HFFc6 (cell line): ENCODE measurements at places on chromosomes 2 and 18.

DNA sequence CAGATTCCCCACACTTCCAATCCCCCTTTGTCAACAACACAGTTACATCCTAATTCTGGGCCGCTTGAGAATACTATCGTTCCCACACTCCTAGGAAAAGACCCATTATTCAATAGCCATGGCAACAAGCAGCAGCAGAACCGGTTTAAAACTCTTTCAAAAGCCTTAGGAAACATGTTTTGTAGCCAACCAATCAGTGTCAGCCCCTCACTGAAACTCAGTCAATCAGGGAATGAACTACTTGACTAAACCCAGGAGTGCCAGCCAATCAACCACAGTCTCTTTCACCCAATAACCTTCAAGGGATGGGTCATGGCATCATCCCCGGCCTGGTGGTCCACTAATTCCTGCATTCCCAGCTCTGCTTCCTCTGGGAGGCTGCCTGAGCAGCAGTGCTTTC, 204.8 kb upstream of the HS6ST1 start:
- DNase-seq, result no peak

DNA sequence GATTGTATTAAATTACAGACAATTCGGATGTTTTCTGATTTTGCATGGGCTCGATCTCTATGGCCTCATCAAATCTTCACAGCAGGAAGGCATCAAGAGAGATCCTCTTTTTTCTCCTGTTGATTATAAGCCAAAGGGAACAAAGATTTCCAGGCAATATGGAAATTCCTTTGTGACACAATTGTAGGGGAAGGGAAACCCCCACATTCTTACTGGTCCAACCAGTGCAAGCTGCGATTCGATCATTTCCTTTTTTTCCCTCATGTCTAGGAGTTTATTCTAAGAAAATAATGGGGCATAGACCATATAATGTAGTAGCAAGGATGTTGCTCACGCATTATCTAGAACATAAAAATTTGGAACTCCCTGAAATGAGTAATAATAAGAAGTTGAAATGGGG, 87.7 kb downstream of the LYPD6 start:
- DNase-seq, result no peak

- no peak for DNase-seq
Observed at GRCh38 chr2:99998651-99999320, 143.6 kb downstream of the AFF3 start.

- DNase-seq, result no peak
Observed at GRCh38 chr2:195021711-195022507, 635.1 kb upstream of the SLC39A10 start.

DNA sequence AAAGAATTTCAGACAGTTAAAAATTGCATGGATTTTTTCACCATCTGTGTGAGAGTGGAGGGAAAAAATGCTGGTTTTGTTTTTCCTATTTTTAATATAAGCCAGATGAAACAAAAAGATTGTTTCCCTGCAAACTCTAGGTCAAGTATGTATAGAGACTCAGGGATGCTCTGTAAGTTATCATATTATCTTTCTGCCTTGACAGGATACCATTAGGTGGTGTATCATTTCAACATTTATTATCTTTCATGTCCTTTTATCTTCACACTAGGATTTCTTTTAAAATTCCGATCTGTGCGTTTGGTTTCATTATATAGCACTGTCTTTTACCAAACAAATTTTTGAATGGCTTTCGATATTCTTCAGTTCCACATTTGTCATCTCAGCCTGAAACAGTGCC, 225.3 kb downstream of the EN1 start:
- no peak for DNase-seq

DNA sequence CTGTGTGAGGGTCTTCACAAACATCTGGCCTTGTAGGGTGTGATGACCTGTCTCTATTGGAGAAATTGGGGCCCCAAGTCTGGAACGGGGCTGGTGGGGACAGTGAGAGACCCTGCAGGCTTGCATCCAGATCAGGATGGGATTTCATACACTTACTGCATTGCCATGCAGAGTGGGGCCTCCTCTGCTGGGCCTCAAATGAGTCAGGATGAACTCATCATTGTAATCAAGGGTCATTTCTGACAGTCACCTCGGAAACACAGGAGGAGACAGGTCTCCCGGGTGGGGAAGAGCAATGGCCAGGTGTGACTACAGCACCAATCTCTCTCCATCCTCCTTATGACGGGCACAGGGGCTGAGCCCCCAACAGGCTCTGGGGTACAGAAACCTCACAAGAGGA, 48.1 kb upstream of the GALR1 start:
- no peak for DNase-seq

DNA sequence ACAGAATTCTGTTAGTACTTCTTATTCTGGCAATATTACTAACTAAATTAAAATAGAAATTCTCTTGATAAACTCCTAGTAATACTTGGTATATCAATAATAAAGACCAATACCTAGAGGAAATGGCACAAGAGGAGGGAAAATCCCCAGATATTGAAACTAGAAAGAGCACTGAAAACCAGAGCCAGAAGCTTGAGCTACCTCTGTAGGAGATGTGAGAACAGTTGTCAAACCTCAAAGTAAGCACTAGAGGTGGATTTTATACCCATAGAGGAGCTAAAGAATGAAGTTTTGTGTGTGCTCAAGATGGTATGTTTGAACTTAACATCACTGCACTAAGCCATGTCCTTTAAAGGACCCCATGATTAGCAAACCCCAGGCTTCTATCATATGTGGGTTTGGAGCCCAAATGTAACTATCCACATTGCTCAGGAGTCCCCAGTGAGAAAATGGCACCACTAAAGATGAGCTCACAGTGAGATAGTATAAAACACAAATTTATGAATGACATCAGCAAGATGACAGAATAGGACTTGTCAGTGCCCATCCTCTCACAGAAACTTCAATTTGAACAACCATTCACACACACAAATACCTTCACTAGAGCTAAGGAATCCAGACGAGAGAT, 122.1 kb downstream of the PKP4 start:
- DNase-seq, result no peak

- DNase-seq, result peak; percentile 60
Observed at GRCh38 chr2:43224131-43224570, 2.3 kb downstream of the ZFP36L2 start.

GRCh38 chr2:132416723-132417395, at the start of gene GPR39:
TSS of gene GPR39 (plus strand) at chr2:132416805.
- no peak for DNase-seq

GRCh38 chr2:25385910-25386309, 44.2 kb upstream of the DNMT3A start:
- DNase-seq, result no peak

DNA sequence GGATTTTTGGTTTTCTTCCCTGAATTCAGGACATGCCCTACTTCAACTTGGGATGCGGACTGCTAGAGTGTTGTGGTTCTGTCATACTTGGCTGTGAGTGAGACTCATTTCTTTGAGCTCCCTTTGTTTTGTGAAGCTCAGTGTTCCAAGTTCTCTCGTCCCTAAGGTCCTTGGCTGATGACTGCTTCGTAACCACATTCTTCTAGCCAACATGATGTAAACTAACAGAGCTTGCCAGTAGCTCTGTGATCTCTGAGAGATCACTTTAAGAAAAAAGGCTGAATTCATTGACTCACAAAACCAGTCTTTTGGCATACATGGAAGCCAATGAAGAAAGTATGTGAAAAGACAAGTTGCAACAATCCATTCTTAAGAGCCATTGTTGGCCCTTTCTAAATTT, 96.9 kb upstream of the MSTN start:
- DNase-seq, result peak; percentile 3

DNA sequence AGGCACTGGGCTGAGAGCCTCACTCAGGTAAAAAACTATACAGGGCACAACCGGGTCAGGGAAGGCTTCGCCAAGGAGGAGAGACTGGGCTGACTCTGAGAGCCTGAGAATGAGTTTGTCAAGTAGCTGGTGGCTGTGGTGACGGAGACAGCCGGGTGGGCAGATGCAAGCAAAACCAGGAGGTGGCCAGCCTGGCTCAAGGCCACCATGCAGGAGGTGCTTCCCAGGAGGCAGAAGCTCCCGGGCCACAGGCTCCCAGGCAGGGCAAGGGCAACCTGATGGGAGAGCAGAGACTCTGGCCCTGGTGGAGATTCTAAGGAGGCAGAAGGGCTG, 2.9 kb upstream of the INHBB start:
- no peak for DNase-seq

DNA sequence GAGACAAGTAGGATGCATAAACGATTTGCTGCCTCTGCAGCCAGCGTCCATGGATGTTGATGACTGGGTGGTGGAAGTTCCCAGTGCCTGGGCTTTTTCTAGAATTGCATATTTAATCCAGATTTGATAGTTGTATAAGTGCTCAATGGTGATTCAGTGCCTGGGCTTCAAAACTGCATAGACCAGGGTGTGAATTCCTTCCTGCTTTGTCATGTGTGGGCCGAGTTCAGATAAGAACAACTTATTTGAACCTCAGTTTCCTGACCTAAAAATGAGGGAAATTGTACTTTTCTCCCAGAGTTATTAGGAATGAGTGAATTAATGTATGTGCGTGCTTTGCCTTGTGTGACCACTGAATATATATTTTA, 154.6 kb downstream of the WDSUB1 start:
- peak; percentile 85 for DNase-seq

DNA sequence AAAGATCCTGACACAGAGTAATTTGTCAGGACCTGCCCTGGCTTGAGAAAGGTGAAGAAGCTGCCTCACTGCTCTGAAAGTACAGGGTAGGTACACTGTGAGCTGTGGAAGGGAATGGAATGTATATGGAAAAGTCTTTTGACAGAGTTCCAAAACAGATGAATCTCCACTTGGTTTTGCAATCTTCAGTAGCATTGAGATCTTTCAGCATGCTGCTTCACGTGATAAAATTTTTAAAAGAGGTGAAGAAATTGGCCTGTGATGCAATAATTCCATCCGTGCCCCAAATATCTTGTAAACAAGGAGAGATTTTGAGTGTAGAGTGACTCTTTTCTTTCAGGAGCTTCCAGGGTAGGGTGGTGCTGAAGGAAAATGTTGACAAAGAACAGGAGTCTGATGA, 123.1 kb downstream of the OSR1 start:
- DNase-seq, result peak; percentile 70

GRCh38 chr2:48954311-48954710, 198.8 kb upstream of the LHCGR start:
- DNase-seq, result no peak

DNA sequence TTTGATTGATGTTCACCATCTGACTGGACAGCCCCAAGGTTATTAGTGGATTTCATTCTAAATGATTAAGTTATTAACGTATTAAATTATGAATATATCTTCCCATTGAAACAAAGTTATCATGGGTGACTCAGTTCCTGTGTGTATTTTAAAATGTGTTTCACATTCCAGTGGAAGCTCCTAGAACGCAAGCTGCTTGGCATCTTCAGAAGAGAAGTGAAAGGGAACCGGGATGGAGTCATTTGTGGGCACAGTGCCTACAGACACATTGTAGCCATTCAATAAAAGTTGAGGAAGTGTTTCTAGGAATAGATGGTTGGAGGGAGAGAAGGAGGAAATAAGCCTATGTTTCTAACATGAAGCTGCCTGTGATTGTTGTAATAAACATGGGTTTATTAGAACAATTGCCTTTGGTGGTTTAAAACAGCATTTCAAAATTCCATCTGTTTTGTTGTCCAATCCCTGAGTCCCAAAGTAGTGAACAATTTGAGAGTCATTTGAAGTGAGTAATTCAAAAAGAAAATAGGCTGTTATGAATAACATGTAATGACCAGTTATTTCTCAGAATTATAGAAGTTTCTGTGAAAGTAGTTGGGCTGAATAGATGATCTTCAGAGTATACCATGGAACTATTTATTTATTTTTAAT, 143.5 kb downstream of the PKP4 start:
- DNase-seq, result peak; percentile 88

DNA sequence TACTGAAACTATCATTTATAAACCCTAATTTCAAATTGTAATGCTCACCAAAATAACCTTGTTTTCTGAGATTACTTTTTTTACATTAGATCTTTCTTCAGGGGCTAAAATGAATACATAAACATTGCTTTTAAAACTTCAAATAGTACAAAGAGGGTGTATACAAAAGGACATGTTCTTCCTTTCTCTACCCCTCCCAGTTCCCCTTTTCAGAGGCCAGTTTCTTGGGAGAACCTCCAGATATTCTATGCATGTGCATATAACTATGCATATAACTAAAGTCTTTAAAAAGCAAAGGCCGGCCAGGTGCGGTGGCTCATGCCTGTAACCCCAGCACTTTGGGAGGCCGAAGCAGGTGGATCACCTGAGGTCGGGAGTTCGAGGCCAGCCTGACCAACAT, 10.6 kb upstream of the FAM117B start:
- no peak for DNase-seq

- DNase-seq, result no peak
Observed at GRCh38 chr2:33958591-33958990, 359.5 kb upstream of the FAM98A start.

DNA sequence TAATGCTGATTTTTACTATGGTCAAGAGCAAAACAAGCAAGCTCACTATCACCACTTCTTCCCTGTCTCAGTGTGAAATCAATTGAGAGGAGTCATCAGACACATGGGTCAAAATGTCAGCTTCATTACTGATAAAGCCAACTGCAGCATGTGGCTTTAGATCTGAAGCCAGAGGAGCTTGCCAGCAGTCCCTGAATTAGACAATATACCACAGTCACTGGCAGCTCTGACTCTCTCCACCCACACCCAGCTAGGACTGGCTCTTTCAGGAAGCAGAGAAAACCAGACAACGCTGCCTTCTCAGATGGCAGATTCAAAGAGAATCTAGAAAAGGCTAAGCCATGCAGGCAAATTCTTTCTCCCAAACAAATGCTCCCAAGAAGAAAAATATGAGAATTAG, 20.0 kb upstream of the ASB18 start:
- no peak for DNase-seq

DNA sequence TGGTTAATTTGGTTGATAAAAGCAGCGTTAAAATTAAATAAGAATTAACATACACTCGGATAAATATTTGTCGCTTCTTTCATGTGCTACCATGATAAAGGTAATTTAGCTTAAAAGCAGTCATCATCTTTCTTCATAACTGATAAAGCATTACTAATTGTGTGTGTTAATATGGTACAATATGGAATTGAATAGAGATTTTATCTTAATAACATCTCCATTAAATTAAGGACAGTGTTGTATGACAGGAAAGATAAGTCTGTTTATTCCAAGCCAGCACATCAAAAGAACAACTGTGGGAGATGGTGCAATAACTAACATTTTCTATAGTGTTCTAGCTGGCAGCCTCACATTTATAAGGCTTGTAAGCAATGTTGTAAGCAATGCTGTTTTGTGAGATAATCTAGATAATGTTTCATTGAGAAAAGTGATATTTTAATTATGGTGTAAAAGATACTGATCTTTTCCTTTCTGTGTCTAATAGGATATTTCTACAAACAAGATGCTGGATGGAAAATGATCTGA, 64.4 kb upstream of the AFF3 start:
- no peak for DNase-seq
